Skin of body (tissue), 3 donors: ENCODE measurements at places on chromosomes 2 and 18. TPM values are rescaled to one million over a fixed set of nuclear protein-coding genes. Genes with fewer than 3 reads are reported as not detected.

The ARHGEF4 gene
- 19.9 TPM for total RNA-seq

GRCh38 chr2:134410831-134411231 is 157.0 kb downstream of the MGAT5 start:
- no peak for DNase-seq

DNA sequence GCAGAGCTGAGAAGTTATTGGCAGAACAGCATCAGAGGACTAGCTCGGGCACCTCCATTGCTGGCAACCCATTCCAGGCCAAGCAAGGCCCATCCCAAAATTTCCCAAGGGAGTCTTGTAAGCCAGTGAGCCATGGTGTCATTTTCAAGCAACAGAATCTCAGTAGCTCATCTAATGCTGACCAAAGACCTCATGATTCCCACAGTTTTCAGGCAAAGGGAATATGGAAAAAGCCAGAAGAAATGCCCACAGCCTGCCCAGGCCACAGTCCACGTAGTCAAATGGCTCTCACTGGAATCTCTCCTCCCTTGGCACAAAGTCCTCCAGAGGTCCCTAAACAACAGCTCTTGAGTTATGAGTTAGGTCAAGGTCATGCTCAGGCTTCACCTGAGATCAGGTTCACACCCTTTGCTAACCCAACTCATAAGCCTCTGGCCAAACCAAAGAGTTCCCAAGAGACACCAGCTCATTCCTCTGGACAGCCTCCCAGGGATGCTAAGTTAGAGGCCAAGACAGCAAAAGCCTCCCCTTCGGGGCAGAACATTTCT is 2.6 kb downstream of the SMARCAL1 start:
- DNase-seq = no peak

- no peak for DNase-seq
These were observed 5.3 kb upstream of the TMEM37 start for GRCh38 chr2:119426396-119426675.

The IL1B gene
- 2.4 TPM for total RNA-seq

The NT5C1B gene
- total RNA-seq = not detected

GRCh38 chr2:233281992-233282603 is 25.5 kb upstream of the SAG start:
- DNase-seq = no peak

The PLEKHA3 gene
- total RNA-seq = 5.7 TPM

DNA sequence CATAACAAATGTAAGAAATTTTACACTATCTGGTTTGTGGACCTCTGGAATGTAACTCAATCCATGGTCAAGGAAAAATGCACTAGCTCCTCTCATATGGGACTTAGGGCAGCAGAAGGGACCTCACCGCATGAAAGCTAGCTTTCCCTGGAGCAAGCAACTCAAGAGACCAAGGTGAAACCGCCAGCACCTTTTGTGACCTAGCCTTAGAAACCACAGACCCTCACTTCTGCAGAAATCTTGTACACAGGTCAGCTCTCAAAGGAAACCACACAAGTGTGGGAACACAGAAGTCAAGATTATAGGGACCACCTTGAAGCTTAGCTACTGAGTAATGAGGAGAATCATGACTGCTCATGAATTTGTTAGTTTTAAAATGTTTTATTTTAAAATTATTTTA is 222.5 kb downstream of the DLGAP1 start:
- no peak for DNase-seq

The SNORC gene
- total RNA-seq = 0.30 TPM

GRCh38 chr2:106530866-106531265 is 43.7 kb downstream of the CD8B2 start:
- no peak for DNase-seq

DNA sequence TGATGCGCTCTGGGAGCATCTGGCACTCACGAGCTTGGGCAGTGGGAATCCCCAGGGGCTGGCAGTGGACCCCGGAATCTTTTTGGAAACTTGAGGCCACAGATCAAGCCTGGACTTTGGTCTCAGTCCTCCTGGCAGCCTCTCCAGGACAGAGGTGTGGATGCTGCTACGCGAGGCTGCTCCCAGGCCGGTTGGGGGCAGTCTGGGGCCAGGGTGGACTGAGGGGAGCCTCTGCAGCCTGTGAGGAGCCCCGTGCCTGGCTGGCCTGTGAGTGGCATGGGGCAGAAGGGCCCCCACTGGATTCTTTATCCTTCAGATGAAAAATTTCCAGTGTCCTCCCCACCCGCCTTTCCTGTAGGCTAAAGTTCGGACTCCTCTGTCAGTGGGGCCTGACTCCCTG is 12.7 kb upstream of the DES start:
- no peak for DNase-seq

DNA sequence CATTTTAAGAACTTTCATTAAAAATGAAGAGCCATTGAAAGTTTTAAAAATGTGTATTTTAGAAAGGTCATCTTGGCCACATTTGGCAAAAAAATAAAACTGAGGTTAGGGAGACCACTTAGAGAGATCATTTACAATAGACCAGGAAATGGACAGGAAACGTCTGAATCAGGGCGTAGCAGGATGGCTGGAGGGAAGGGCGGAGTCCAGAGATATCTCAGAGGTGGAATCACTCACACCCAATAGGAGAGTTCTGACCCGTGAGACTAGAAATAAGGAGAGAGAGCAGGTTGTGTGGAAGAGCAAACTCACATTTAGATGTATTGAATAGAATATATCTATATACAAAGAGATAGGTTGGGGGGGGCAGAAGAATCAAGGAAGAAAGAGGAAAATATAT is 373.4 kb downstream of the METTL4 start:
- DNase-seq = no peak

DNA sequence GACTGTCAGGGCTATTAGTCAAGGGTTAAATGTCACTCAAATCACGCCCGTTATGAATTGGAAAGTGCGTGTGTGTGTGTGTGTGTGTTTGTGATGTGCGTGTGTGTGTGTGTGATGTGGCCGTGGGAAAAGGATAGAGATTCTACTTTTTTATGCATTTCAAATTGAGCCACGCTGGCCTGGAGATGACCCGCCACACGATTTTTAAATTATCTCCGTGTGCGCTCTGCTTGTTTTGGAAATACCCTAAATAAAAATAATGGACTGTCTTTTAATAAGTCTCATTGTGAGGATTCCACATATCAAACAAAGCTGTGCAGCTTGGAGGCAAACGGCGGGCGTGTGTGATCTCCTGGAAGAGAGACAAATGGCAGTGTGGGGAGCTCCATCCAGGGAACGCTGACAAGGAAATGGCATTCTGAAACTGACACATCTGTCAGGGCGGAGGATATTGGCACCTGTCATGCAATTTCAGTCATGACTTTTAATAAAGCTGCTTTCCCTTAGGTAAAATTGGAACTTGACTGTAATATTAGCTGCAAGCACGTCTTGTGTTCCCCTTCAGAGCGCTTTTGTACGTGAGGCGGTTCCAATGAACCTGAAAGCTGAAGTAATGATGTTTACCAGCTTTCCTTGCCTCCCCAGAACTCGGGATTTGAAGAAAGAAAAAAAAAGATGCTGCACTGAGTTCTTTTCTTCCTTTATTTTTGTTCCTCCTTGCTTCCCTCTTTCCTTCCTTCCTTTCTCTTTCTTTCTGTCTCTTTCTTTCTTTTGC is 381.8 kb upstream of the SMIM21 start:
- peak; percentile 51 for DNase-seq

DNA sequence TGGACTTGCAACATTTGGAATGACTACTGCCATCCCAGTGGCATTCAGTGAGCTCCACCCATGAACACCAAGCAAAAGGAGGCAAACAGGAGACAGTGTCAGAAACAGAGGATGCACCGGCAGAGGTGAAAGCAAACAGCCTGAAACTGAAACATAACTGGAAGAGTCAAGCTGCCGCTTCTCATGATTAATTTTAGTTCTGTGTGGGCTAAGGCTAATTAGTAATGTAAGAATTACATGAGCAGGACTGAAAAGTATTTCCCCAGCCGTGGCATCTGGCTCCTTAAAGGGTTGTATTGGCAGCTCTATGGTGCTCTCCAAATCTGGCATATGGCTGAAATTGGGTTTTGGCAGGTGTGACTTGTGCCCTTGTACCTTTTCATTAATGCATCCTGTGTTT is 1108.1 kb downstream of the TSN start:
- DNase-seq = no peak

DNA sequence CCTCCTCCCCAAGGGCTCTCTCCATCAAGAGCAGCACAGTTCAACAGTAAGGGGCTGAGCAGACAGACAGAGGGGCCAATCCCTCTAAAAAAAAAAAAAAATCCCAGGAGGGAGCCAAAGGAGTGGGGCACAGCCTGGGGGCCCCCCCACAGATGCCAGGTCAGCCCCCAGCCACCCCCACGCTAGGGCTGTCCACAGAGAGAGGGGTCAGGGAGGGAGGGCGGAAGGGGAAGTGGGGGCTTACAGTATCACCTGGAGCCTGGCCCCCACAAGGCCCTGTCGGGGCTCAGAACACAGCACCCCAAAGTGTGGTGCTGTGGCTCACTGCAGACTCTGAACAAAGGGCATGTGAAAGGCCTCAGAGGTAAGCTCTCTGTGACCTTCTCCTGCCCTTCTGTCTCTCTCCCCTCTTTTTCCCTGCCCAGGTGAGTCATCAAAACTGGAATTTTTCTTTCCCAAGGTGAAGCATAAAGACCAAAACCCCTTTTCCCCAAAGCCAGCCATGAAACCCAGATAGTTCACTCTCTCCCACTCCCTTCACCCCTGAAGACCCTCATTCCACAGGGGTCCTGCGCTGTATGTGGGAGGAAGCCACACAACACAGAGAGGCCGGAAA is 13.9 kb downstream of the BIN1 start:
- no peak for DNase-seq

The KHK gene
- total RNA-seq = 1.7 TPM

DNA sequence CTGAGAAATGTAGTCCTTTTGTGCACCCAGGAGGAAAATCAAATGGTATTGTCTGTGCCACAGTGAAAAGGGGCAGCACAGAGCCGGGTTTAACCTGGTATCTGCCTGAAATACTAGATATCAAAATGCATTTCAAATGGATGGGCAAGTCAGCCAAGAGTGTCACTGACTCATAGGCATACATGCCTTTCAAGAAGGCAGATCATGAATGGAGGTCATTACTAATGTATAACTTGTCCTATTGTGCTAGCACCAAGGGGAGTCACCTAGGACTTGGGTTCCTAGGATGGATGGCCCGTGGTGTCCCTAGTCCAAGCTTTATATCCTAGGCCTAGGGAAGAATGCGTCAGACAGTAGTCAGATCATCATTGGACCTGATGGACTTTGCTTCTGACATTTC is 49.9 kb downstream of the TCF7L1 start:
- DNase-seq = no peak

DNA sequence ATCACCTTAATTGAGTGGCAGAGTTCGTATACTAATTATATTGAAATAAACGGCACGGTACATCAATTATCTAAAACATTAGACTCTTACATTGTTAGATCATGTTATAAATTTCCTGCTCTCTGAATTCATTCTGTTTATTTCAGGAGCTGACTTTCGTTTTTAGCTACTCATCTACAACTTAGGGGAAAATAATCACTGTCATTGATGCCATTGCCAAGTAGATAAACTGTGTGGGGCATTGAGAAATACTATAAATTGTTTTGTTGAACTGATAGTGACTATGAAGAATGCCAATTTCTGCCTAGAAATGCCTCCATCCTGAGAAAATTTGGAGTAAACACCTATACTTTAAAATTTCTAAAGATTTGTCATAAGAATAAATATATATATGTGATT is 17.5 kb downstream of the ABCB11 start:
- no peak for DNase-seq

DNA sequence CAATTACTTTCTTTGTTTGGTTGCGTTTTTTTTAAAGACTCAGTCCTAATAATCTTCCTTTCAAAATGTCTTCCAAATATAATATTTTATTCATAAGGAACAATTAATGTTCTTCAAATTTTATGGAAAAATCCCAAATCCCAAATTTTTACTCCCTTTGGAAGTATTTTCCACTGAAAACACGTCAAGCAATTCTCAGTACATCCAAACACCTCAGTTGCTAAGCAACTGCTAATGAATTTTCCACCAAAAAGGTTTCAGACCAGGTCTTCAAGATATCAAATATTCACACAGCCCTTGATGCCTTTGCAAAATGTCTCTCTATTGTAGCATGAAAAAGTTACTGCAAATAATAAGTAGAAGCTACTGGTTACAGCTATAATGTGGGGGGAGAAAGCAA is 140.1 kb downstream of the DSEL start:
- DNase-seq = no peak

DNA sequence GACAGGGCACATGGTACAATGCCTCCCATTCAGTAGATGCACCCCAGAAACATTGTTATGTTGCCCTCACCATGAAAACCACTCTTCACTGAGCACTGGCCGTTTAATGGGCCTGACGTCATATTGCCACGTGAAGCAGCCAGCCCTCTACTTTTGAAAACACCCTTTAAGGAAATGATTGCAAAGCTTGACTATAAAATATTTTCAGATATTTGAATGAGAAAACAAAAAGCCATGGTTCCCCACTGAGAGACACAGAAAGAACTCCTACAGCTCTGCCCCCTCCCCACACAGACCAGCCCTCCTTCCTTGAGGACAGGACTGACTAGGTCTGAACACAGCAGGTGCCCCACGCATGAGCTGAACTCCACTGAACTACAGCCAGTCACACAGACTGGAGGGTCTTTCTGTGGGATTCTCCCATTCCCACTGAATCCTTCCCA is 349.1 kb downstream of the ANAPC1 start:
- DNase-seq = no peak

GRCh38 chr2:160275656-160276055 is 75.6 kb upstream of the ITGB6 start:
- no peak for DNase-seq

The SPATA3 gene
- total RNA-seq = not detected

DNA sequence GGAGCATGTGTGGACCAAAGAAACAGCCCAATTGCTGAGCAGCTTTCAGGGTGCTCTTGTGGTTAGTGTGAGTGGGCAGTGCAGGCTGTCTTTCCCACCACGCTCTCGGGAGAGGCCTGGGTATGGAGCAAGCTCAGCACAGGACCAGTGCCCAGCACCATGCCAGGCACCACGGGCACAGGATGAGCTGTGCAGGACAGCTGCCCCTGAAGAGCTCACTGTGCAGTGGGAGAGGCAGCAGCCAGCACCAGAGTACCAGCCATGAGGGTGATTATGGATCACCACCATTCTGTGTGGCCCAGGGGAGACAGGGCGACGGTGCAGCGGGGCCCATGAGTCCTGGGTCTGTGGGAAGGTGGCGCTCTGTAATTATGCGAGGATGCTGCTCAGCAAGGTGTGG is 29.7 kb upstream of the FAHD2A start:
- no peak for DNase-seq

GRCh38 chr2:47373747-47374146 is 29.2 kb upstream of the MSH2 start:
- no peak for DNase-seq

GRCh38 chr2:73839653-73840411 is 11.1 kb downstream of the STAMBP start:
- DNase-seq = no peak

- no peak for DNase-seq
These were observed 261.6 kb downstream of the LTBP1 start for GRCh38 chr2:33208400-33208799.

GRCh38 chr2:11056614-11057013 is 98.7 kb upstream of the SLC66A3 start:
- DNase-seq = no peak

DNA sequence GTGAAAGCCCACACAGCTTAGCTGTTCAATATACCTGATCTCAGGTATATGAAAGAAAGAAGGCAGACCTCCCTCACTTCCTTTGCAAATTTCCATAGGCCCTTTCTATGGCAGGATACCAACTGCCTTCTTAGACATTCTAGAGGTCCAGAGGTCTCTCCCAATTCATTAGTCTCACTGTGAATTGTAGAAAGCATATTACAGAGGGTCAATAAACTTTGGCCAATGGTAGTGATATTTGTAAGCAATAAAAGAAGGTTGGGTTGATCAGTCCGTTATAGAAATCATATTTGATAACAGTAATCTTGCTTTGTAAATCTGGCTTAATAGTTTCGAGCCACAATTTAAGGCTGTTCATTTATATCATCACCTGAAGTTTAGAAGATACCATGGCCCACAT is 50.7 kb upstream of the ATP8B1 start:
- DNase-seq = no peak
